ENCODE measurements at places on chromosomes 2 and 18.

GRCh38 chr2:155115846-155116245, 417.4 kb downstream of the KCNJ3 start:
- no peak overlapping the region for H3K4me3 ChIP-seq
- DNase-seq, result no peak

DNA sequence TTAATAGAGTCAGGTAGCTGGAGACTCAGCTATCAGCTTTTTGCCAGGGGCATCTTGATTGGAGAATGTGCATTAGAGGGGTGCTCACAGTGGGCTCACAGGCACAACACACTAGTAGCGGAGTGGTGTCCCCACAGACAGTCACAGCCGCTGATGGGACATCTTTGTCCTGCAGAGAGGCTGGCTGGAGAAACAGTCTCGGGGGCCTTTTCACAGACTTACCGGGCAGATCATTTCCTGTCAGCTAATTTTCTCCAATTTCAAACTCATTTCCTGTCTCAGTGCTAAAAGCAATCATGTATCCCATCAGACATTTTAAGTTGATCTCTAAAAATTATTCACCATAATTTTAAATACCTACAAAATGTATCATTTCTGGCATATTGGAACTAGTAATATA, 562.6 kb downstream of the DCDC2C start:
- no peaks in the 10 kb centered on the region for H3K4me1 ChIP-seq
- H3K36me3 ChIP-seq, result no peaks in the 10 kb centered on the region

DNA sequence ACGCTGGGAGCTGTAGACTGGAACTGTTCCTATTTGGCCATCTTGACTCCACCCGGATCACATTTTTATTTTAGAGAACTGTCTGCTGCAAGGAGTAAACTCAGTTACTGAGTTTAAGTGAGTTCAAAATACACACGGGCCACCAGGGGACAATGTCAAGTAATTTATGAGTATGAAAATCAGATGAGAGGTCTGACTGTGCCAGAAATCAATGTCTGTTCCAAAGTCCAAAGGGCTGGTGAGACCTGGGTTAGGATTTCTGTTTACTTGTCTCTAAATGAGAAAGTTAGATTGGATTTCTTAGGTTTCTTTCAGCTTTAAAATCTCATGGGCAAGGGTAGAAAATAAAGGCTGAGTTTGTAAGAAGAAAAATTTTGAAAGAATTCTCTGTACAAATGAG, 465.8 kb upstream of the MEIS1 start:
- no peaks in the 10 kb centered on the region for H3K4me1 ChIP-seq
- no peaks in the 10 kb centered on the region for H3K36me3 ChIP-seq
- no peak for DNase-seq
- no peaks in the 10 kb centered on the region for H3K27me3 ChIP-seq
- no peak overlapping the region for H3K27ac ChIP-seq

GRCh38 chr2:6855860-6856547, 9.7 kb downstream of the CMPK2 start:
- no peak overlapping the region for H3K4me3 ChIP-seq
- no peaks in the 10 kb centered on the region for H3K4me1 ChIP-seq
- no peaks in the 10 kb centered on the region for H3K27me3 ChIP-seq
- H3K36me3 ChIP-seq, result peaks cover 4% of the 10 kb centered on the region
- no peak for DNase-seq

GRCh38 chr2:234989183-234989701, 37.4 kb downstream of the SH3BP4 start:
- H3K4me3 ChIP-seq, result no peak overlapping the region
- no peak for DNase-seq
- H3K27ac ChIP-seq, result no peak overlapping the region
- no peaks in the 10 kb centered on the region for H3K36me3 ChIP-seq

- no peak for DNase-seq
- H3K27ac ChIP-seq, result no peak overlapping the region
- H3K4me1 ChIP-seq, result no peaks in the 10 kb centered on the region
- no peaks in the 10 kb centered on the region for H3K27me3 ChIP-seq
- H3K36me3 ChIP-seq, result no peaks in the 10 kb centered on the region
These were observed 360.8 kb upstream of the SPHKAP start for GRCh38 chr2:228542277-228542676.

- peak; percentile 69 for DNase-seq
- peak overlapping the region; percentile 93 for H3K27ac ChIP-seq
- H3K4me1 ChIP-seq, result peaks cover 76% of the 10 kb centered on the region
- H3K4me3 ChIP-seq, result peak overlapping the region; percentile 28
These were observed 125.9 kb upstream of the SLC1A4 start for GRCh38 chr2:64863097-64863820.

- H3K27me3 ChIP-seq, result no peaks in the 10 kb centered on the region
- H3K27ac ChIP-seq, result no peak overlapping the region
These were observed 9.6 kb upstream of the PROM2 start for GRCh38 chr2:95264624-95265023.

DNA sequence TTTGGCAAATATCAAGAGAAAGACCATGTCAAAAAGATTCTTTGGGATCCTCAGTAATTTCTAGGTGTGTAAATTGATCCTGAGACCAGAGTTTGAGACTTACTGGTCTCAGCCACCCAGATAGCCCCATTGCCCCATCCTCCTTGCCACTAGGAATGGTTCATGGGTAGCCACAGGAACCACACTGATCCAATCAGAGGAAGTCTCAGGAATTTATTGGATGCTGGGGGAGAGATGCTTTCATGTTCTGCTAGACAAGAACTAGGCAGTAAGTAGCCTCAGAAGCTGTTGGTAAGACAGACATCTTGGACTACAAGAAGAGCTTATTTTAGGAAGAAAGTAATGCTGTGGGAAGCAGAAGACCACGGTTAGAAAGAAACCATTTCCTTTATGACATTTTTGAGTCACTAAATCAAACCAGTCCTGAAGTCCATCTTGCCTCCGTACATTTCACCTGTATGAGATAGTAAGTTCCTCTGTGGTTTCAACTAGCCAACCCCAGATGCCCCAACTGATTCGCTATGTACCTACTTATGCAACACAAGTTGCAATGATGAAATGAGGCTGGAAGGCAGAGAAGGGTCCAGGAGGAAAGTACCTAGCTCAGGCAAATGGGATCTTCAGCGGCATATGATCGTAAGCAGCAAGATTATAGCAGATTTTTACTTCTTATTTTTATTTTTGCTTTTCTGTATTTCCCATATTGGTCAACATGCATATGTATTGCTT, 3.6 kb upstream of the ST3GAL5 start:
- no peak overlapping the region for H3K27ac ChIP-seq
- no peaks in the 10 kb centered on the region for H3K36me3 ChIP-seq
- peaks cover 31% of the 10 kb centered on the region for H3K4me1 ChIP-seq

DNA sequence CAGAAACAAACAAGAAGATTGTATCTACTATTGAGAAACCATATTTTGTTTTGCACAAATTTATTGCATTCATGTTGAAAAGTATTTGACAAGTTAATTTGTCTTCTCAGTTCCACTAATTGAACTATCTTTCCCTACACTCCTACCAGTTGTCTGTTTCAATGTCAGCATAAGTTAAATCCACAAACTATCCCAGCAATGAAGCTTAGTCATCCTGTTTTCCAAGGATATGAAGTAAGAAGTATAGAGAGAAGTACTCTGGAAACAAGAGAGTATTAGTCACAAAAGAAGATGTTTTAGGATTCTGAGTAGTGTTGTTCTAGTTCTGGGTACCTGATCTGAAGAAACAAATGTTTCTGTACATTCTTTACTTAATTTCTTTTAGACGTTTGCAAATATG, 261.6 kb upstream of the ZNF804A start:
- H3K27ac ChIP-seq, result no peak overlapping the region
- DNase-seq, result no peak
- H3K27me3 ChIP-seq, result no peaks in the 10 kb centered on the region
- no peak overlapping the region for H3K4me3 ChIP-seq

GRCh38 chr18:56067969-56068671, 480.1 kb upstream of the TCF4 start:
- H3K27me3 ChIP-seq, result no peaks in the 10 kb centered on the region
- H3K27ac ChIP-seq, result no peak overlapping the region
- H3K36me3 ChIP-seq, result no peaks in the 10 kb centered on the region
- no peak for DNase-seq
- no peaks in the 10 kb centered on the region for H3K4me1 ChIP-seq

DNA sequence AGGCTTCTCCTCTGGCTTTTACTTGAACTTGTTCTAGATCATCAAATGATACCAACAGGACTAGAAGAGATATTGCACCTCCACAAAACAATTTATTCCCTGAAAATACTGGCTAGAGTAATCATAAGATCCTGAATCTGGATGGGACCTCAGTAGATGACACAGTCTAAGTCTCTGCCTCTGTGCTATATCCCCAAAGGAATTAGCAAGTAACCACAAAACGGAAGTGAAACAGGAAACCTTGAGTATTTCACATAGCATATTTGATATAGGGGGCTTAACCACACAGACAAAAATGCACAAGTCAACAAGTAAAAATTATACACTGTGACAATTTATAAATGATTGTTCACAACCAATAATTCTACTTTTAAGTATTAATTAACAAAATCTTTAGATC, 456.9 kb upstream of the TNP1 start:
- H3K4me1 ChIP-seq, result peaks cover 20% of the 10 kb centered on the region
- no peaks in the 10 kb centered on the region for H3K27me3 ChIP-seq
- peak; percentile 68 for DNase-seq
- H3K4me3 ChIP-seq, result no peak overlapping the region
- H3K36me3 ChIP-seq, result no peaks in the 10 kb centered on the region

DNA sequence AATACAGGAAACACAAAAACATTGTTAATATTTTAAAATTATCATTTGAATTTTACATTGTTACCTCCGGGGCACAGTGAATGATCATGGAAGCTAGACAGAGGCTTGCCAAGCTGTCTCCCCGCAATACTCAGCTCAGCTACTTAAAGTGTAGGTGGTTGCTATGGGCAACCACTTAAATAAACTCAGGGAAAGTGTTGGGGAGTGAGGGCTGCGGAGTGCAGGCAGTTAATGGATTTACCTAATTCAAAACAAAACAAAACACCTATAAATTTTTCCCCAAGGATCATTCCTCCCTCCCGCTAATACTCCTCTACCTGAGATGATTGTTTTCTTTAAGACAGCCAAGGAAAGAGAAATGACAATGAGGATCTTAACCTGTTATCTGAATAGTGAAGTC, 349.5 kb downstream of the TGIF1 start:
- H3K4me1 ChIP-seq, result no peaks in the 10 kb centered on the region
- H3K27me3 ChIP-seq, result no peaks in the 10 kb centered on the region
- no peak overlapping the region for H3K27ac ChIP-seq
- no peak overlapping the region for H3K4me3 ChIP-seq
- DNase-seq, result no peak

DNA sequence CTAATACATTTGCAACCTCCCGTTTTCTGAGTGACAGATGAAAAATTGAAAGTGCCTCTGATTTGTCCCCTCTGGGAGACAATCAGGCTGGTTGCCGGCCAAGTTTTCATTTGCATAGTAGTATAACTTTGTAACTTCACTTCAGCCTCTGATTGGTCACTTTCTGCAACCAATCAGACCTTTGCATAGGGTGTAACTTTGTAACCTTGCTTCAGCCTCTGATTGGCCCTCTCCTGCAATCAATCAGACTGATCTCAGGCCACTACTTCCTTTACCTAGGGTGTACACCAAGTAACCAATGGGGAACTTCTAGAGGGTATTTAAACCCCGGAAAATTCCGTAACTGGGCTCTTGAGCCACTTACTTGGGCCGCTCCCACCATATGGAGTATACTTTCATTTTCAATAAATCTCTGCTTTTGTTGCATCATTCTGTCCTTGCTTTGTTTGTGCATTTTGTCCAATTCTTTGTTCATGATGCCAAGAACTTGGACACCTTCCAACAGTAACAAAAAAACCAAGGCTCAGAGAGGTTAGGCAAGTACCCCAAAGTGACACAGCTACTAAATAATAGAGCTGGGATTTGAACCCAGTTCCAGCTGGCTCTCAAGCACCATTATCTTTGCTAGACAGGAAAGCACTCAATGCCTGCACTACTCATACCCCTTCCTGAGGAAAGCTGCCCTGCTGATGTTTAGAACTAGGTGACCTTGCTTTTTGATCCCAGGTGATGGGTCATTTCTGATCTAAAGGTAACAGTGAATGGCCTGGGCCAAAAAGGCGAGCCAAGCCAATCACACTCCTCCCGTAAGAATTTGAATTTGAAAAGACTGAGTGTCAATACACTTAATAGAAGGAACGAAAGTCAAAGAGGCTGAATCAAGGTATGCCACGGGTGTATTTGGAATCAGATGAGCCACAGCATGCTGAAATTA, 10.9 kb upstream of the MYOM1 start:
- H3K27me3 ChIP-seq, result no peaks in the 10 kb centered on the region
- no peaks in the 10 kb centered on the region for H3K4me1 ChIP-seq
- no peak overlapping the region for H3K27ac ChIP-seq
- H3K36me3 ChIP-seq, result no peaks in the 10 kb centered on the region

- no peak overlapping the region for H3K27ac ChIP-seq
- H3K4me1 ChIP-seq, result no peaks in the 10 kb centered on the region
- DNase-seq, result no peak
- no peaks in the 10 kb centered on the region for H3K36me3 ChIP-seq
These were observed 147.2 kb upstream of the TWIST2 start for GRCh38 chr2:238700506-238701340.

DNA sequence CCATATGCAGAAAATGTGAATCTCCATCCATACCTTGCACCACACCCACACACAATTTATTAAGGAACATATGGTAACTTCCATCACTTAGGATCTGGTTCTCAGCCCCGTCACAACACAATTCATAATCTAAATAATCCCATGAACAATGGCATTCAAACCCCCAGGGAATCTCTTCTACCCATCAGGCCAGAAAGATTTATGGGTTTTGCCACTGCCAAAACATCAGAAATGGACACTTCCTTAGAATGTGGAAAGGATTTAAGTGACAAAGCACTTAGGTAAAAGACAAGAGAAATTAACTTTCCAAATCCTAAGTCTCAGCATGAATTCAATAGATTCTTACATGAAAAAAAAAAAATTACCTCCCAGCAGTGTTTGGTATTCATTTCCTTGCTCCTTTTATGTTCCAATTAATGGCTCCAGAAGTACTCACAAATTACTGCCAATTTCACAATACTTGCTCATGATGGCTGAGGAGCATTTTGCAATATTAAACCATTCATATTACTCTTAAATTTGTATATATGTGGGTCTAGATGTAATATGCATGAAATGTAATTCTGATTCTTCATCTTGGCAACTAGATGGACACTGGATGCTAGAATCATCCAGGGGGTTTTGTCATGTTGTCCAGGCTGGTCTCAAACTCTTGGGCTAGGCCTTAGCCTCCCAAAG, 56.5 kb upstream of the TMEM247 start:
- H3K27me3 ChIP-seq, result no peaks in the 10 kb centered on the region
- no peak overlapping the region for H3K27ac ChIP-seq
- H3K4me1 ChIP-seq, result no peaks in the 10 kb centered on the region
- DNase-seq, result no peak
- H3K36me3 ChIP-seq, result no peaks in the 10 kb centered on the region
- H3K4me3 ChIP-seq, result no peak overlapping the region

DNA sequence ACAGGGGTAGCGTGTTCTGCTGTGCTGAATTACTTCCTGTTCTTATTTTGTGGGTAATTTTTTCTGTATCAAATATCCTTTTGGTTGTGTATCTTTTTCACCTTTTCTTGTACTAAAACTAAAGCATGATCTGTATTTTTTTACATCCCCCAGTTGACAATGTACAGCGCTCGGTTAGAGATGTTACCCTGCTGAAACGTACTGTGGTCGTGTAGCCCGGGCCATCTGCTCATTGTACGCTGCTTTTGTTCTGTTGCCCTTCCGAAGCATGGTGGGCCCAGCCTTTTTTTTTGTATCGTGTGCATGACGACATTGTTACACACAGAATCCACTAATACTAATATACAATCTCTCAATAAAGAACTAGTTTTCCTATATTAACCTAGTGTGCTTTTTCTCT, 233.1 kb downstream of the HAUS1 start:
- no peak overlapping the region for H3K4me3 ChIP-seq
- no peaks in the 10 kb centered on the region for H3K36me3 ChIP-seq
- no peak overlapping the region for H3K27ac ChIP-seq
- peaks cover 20% of the 10 kb centered on the region for H3K27me3 ChIP-seq
- peaks cover 10% of the 10 kb centered on the region for H3K4me1 ChIP-seq
- DNase-seq, result no peak

Measured in B cell (primary cell).